ENCODE measurements at places on chromosomes 2 and 18.

GRCh38 chr2:208269091-208269490, 3.0 kb downstream of the PIKFYVE start:
- no peak for DNase-seq

- no peak for DNase-seq
Measured at GRCh38 chr2:119660343-119660658, 18.7 kb upstream of the TMEM177 start.

- no peak for DNase-seq
Measured at GRCh38 chr2:115733190-115733775, 1290.8 kb downstream of the DPP10 start.

GRCh38 chr2:23452372-23452771, 67.4 kb downstream of the KLHL29 start:
- no peak for DNase-seq

DNA sequence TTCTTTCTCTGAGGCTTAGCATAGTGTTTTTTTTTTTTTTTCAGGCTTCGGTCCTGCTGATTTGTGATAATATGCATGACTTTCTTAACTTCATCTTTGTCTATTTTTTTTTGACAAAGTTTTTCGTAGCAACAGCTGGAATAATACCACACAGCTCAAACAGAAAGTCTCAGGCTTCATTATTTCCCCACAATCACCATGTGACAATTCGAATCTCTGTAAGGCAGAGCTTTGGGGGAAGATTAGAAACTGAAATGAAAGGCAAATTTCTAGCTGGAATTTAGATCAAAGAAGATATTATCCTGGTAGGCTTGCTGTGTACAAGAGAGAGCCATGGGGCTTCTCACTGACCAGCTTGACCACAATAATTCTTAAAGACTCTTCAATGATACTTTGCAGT, 12.2 kb upstream of the CD28 start:
- no peak for DNase-seq

DNA sequence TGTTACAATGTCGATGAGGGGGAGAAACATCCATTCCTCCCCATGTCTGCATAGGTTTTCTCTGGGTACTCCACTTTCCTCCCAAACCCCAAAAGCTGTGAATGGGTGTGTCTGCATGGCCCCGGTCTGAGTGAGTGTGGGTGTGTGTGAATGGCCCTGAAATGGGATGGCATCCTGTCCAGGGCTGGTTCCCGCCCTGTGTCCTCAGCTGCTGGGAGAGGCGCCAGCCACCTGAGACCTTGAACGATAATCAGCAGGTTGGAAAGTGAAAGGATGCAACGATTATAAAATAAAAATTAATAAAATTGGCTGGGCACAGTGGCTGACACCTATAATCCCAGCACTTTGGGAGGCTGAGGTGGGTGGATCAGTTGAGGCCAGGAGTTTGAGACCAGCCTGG, 69.2 kb downstream of the NPPC start:
- no peak for DNase-seq

GRCh38 chr2:210268281-210268680, 43.0 kb upstream of the ACADL start:
- no peak for DNase-seq

GRCh38 chr18:34729740-34730355, 19.8 kb downstream of the DTNA start:
- no peak for DNase-seq

DNA sequence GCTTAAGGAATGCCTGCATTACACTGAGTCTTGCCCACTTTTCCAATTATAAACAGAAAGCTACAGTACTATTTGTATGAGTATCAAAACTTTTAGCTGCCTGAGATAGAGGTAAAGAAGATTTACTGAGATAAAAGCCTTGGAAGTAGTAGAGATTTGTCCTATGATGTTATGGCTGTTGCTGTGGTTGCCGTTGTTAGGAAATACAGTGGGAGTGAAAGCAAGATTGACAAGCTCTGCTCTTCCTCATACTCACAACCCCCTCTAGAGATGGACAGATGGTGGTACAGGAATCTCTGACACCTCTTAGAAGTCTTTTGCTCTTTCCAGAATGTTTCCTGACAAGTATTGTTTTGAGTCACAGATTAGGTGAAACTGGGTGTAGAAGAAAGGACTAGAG, 242.5 kb downstream of the RPIA start:
- no peak for DNase-seq

DNA sequence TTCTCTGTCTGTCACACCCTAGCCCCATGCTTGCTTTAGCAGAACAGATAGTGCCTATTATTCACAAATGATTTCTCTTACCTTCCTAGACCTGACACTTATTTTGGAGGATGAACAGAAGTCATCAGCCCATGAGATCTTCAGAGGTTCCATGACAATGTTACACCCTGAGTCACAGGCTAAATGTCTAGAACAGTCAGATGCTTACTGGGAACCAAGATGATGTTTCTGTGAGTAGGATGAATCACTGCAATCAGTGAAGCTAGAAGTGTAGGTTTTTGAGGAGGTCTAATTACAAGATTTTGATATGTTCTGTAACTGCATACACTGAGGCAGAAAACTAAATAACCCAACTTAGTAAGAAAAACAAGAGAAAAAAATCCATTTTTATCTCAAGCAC, 123.0 kb upstream of the THUMPD2 start:
- peak; percentile 39 for DNase-seq

DNA sequence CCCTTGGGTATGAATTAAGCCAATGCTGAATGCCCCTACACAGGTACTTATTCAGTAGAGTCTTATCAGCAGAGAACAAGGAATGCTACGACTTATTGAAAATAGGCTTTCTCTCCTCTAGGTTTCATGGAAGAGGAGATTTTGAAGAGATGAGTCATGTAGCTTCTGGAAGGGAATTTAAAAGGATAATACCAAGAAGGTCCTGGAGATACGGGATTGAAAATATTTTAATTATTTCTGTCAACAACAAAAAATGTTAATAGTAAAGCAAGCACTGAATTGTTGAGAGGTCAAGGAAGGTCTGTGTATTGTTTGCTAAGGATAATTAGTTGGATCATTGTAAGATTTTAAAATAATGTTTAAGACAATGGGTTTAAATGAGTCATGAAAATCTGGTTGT, 293.0 kb upstream of the SPHKAP start:
- no peak for DNase-seq

- no peak for DNase-seq
Measured at GRCh38 chr2:234725528-234726264, 226.1 kb upstream of the SH3BP4 start.

DNA sequence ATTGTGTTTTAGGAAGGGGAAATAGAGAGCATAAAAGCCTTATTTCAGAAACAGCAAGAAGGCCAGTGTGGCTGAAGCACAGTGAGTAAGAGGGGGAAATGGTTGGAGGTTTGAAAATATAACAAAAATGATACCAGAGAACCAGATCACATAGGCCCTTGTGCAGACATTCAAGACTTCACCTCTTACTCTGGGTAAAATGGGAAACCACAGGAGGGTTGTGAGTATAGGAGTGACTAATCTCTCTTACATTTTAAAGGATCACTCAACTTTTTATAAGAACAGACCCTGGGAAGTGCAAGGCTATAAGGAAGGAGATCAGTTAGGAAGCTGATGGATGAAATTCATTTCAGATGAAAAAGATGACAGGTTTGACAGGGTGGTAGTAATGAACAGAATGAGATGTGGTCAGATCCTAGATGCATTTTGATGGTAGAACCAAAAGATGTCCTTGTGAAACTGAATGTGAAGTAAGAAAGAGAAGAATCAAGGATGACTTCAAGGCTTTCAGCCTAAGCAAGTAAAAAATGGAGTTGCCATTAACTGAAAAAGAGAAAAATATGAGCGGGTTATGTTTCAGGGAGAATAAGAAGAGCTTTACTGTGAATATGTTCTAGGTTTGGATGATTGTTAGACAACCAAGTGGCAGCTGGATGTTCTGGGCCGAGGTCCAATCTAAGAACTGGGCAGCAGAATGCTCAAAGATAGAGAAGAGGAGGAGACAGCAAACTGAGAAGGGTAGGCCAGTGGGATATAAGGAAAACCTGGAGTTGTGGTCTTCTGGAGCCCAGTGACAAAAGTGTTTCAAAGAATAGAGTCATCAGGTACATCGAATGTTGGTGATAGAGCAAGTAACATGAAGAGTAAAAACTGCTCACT, 65.1 kb downstream of the USP40 start:
- peak; percentile 48 for DNase-seq

DNA sequence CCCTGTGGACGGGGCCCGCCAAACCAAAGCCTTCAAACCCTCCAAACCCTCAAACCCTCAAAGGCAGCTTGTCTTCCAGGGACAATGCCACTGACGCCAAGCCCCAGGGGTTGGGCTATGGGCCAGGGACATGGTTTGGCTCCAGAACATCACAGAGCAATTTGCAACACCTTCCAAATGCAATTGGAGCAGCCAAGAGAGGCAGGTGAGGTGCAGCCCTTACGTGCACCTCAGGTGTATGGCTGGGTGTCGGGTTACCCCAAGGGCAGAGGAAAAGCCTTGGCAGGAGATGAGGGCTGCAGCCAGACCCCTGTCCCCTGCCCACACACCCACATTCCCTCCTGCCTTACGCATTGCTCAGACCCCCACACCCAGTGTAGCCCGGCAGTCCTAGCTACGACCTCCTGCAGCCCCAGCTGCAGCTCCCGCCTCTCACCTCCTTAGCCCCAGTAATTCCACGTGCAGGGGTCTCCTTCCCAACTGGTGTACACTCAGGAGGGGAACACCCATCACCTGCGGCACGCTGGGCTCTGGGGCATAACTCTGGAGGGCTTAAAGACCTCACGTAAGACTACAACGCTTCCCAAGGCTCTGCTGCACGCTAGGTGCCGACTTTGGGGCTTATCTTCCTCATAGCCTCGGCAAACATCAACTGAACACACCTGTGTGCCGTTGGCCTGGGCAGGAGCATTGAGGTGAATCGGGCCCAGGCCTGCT, 88.7 kb downstream of the TFCP2L1 start:
- peak; percentile 76 for DNase-seq

DNA sequence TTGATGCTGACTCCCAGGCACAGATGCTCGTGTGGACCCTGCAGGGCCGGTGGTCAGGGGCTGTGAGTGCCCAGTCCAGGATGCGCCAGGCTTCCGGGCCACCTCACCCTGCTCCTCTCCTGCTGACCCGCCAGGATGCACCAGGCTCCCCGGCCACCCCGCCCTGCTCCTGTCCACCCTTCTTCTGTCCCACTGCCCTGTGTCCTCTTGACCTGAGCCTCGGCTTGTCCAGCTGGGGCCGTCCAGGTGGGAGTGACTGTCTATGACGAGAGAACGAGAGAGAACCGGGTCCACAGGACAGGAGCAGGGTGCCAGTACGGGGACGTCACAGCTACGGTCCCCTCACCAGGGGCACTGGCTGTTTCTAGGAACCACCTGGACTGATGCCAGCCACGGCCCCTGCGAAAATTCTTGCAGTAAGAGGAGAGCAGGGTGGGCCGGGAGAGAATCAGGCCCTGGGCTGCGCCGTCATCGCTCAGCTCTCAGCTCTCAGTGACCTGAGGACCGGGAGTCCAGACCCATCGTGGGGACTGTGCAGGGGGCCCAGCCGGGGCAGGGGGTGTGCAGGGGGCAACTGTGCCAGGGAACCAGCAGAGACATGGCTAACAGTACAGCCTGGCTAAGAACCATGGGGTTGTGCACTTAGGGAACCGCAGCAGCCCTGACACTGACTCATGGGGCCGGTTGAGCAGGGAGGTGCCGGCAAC, 12.9 kb upstream of the NFATC1 start:
- DNase-seq, result no peak

- DNase-seq, result peak; percentile 49
Measured at GRCh38 chr2:9844576-9844975, 1.3 kb downstream of the TAF1B start.

- no peak for DNase-seq
Measured at GRCh38 chr2:61014763-61015162, 2.8 kb upstream of the PEX13 start.

- DNase-seq, result no peak
Measured at GRCh38 chr2:88658881-88659537, 31.7 kb upstream of the EIF2AK3 start.

DNA sequence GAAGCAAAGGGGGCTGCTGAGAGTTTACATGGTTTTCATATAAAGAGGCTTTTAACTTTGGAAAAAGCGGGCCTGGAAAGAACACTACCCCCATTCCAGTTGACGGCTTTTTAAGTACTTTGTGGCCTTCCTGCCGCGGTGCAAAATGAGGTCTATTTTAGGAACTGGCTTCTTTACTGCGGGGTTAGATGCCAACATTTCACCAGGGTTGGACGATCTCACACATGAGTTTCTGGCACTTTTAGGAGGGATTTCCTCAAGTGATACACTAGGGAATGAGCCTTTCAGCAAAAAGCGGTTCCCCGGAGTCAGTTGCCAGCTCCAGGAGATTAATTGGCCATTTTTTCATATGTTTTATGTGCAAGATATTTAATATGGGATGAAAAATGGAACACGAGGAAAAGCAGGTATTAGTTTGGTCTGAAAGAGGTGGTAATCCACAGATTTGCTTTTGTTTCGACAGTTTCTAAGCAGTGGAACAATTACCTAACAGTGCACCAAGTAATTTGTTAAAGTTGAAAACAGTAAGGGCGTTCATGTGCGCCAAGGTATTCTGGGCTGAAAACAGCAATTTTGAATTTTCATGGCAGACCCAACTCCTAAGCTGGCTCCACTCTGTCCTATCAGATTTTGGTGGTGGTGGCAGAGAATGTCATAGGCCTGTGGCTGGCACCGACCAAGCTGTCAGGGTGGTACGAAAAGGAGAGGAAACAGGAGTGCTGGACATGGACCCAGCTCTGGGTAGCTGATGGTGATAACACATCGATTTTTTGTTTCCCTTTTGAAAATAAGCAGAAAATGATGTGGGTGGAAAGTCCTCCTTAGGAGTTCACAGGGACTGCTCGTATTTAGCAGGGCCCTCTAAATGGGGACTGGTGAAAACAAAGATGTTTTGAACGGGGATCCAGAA, 55.6 kb upstream of the FZD5 start:
- no peak for DNase-seq

DNA sequence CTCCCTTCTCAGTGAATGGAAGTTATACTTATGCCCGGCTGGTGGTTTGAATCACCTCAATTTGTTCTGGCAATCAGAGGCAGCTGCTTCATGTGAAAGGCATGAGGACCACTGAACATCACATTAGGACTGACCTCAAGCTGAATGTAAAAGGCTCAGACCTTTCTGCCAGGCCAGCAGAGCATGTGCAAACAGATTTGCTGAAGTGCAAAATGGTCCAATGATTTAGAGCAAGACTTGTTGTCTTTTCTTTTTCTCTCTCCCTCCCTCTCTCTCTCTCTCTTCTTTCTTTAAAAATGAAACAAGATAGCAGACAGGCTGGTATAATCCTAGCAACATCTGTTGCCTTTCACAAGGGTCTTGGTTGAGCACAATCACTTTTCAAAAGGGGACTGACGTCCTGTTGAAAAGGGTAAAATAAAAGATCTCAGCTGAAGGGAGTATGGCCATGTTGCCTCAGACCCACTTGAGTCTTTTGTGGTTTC, 13.3 kb upstream of the CDH7 start:
- DNase-seq, result peak; percentile 12

GRCh38 chr2:41832218-41832617, 215.6 kb upstream of the PKDCC start:
- no peak for DNase-seq

All from astrocyte of the hippocampus (primary cell).